ENCODE measurements at places on chromosomes 2 and 18.

DNA sequence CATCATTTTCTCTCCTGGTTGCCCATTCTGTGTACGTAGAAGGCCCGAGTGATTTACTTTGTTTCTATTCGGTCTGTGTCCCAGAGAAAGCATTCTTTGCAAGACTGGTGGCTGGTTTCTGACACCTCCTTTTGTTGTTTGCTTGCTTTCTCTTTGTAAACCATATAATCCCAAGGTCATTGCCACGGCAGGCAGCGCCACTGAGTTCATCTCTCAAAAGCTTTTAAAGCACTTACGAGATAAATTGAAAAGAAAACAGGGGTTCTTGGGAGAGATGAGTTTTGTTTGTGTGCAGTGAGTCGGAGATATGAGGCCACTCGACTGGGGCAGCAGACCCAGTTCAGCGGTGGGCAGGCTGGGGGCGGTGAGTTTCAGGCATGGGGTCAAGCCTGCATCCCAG lies 137.6 kb downstream of the NCK2 start:
- no peak for DNase-seq

DNA sequence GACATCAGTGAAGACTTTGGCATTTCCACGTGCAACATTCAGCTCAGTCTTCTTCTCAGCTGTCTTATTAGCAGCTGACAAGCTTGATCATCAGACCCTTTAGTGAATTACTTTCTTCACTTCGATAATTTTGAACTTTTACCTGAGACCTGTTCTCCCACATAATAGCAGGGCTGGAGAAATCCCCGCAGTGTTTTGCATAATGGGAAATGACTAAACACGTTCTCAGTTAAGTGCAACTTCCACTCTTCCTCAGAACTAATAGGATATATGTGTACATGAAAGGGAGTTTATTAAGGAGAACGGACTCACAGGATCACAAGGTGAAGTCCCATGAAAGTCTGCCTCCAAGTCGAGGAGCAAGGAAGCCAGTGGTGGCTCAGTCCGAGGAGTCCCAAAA lies 28.8 kb upstream of the MBP start:
- no peak for DNase-seq

DNA sequence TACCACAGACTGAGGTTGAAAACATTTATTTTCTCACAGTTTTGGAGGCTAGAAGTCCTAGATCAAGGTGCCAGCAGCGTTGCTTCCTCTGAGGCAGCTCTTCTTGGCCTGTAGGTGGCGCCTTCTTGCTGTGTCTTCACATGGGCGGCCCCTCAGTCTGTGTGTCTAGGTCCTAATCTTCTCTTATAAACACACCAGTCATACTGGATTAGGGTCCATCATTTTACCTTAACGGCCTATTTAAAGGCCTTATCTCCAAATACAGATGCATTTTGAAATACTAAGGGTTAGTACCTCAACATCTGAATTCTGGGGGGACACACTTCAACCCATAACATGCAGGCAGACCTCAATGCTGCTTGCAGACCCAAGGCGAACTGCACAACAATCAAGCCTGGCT lies 4.4 kb upstream of the RMC1 start:
- DNase-seq, result peak; percentile 67

- DNase-seq, result peak; percentile 58
Measured at GRCh38 chr2:177604271-177605065, 211.9 kb downstream of the AGPS start.
